ENCODE measurements at places on chromosomes 4 and X.

GRCh38 chr4:98098764-98099163 is 44.5 kb downstream of the STPG2 start:
- no peak for DNase-seq

DNA sequence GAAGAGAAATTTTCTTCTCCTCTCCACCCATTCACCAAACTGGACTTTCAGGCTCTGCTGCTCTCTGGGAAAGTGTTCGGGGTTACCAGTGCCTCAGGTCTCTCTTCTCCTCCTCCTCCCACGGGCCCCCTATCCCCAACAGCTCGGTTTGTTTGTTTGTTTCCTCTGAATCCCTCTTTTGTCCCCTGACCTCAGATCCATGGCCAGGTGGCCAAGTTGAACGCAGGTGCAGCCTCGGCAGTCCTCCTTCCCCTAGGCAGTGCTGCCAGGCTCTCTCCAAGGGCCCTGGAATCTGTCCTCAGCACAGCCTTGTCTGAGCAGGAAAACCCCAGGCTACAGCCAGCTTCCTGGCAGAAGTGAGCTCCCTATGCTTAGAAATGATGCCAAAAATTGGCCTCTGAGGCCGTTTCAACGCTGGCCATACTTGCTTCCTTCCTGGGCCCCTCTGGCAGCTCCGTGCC is 60.0 kb downstream of the FHDC1 start:
- no peak for DNase-seq

DNA sequence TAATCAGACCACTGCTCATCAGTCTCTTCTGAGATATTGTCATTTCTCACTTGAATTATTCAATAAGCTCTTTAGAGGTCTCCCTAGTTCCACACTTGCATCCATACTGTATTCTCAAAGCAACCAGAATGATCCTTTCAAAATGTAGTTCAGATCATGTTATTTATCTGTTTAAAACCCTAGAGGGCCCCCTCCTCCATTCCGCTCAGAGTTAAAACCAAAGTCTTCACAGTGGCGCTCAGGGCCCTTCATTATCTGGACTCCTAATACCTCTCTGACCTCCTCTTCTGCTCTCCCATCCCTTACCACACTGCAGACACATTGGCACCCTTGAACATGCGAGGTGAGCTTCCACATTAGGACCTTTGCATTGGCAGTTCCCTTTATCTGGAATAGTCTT is 32.7 kb upstream of the HPGDS start:
- no peak for DNase-seq

DNA sequence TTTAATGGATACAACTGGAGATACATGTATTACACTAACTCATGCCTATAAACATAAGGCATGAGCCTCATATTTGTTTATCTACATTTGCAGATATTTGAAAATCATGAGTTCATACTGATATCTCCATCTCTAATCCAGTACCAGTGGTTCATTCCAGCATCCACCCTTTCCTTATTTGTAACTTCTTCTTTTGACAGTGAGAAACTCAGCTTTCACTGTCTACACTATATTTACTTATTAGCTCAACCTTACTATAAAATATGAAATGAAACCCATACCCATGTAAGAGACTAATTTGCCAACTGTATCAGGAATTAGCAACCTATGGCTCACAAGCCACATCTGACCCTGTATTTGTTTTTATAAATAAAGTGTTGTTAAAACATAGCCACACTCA is 161.9 kb upstream of the GPRIN3 start:
- no peak for DNase-seq

GRCh38 chr4:128566693-128567092 is 242.8 kb upstream of the JADE1 start:
- DNase-seq = no peak

DNA sequence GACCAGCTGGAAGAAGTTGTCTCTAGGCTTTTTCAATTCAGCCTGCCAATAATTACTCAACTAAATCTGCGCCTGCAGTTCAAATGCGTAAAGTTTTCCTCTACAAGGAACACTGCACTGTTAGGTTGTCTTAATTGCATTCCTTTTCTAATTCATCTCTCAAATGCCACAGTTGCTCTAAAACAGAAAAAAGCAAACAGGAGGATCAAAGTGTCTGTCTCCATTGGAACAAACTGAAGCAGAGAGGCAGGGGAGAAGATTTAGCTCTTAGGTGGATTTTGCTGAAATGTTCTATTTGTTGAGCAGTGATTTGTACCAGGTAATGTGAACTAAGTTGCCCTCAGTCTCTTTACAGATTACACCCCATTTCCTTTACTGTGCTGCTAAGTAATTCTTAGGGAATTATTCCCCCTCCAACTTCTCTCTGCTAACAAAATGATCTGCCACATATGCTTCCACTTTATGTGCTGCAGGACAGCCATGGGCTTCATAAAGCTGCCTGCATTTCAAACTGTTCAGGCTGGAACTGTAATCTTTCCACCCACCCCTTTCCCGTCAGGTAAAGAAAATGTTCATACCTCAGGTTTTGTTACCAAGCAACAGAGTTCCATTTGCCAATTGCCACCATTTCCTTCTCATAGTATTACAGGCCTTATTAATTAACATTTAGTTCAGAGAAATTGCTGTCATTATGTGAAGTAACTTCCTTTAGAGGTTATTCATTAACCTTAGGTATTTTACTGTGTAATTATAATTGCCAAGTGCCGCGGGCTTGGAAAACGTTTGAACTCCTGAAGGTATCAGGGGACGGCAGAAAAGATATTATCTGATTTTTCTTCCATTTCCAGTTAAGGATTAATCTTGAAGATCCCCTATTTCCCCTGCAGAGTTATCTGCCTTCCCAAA is 149.3 kb downstream of the SPRY1 start:
- no peak for DNase-seq

GRCh38 chrX:109199726-109200125 is 282.2 kb downstream of the GUCY2F start:
- no peak for DNase-seq

DNA sequence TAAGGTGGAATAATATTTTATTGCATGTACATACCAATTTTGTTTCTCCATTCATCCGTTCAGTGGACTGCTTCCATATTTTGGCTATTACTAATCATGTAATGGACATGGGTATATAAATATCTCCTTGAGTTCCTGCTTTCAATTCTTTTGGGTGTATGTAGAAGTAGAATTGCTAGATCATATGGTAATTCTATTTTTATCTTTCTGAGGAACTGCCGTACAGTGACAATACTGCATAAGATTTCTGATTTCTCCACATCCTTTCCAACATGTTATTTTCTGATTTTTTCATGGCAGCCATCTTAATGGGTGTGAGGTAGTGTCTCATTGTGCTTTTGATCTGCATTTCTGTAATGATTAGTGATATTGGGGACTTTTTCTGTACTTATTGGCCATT is 19.2 kb downstream of the ALPK1 start:
- no peak for DNase-seq

GRCh38 chr4:26105815-26106699 is 192.0 kb downstream of the SMIM20 start:
- no peak for DNase-seq

Data from sciatic nerve (tissue), 2 donors.